ENCODE measurements at places on chromosomes 5 and 9.

DNA sequence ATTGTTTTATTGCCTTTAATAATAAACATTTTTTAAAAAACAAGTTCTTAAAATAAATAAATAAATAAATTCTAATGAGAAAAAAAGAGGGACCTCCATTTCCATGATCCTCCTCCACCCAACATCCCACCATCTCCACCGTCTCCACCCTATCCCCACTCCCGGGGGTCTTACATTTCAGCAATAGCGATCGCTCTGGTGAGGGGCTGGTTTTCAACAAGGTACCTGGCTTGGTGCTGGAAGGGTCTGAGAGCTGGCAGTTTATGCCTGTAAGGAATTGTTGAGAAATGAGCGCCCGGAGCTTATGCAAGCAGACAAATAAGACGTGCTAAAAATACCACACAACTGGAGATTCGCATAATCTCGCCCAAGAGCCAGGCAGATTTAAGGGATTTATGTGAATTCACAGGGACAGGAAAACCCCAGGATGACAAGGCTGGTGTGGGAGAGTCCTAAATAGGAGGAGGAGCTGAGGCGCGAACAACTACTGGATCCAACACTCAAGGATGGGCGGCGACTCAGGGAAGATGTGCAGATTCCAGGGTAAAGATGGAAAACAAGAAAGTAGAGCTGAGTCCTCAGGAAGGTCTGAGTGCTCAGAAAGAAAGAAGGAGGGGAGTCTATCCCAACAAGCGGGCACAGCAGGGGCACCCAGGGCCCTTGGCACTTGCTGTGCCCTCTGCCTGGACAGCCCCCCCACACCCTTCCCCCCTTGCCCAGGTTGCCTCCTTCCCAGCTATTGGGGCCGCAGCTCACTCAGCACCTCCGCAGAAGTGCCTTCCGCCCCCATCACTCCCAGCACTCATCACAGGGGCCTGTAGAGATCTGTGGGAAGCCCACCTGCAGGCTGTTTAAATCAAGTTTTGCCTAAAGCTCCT lies 27.0 kb downstream of the TRIM14 start:
- DNase-seq: no peak

- DNase-seq: no peak
Measured at GRCh38 chr5:17734011-17734410, 99.8 kb downstream of the TAF11L14 start.

DNA sequence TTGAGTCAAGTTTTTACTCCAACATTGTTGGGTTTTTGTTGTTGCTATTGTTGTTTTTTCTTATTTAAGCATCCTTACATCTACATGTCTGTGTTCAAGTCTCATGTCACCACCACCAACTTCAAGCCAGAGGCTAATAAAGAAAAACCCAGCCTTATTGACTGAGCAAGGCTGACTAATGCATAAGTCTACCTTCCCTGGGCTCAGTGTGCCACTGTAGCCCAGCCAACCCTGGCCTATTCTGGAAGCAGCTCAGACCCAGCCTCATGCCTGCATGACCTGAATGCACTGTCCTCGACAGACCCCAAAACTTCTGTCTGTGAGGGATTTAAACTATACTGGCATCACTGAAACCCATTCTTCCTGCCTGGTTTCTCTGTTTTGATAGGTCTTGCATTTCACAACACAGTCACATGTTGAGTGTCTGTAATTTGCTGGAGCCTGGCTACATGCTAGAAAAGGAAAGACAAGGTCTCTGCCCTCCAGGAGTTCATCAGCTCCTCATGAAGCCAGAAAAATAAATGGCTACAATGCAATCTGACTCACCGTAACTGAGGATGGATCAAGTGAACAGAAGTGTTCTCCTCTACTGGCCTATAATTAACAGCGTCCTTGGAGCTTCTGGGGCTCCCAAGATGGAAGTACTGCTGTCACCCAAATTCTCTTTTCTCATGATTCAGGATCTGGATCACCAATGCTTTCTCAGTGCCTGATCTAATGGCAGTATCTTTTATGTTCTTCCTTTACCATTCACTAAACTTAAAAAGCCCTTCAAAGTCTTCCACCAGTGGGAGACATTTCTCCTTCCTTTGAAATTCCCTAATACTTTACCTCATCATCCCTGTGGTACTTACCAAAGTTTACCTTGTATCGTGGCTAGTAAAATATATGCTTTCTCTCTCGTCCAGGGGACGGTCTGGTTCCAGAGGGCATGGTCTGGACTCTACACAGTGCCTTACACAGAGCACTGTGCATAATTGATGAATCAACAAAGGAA lies 103.9 kb upstream of the IFNE start:
- DNase-seq: no peak

- DNase-seq: no peak
Measured at GRCh38 chr5:116632890-116633289, 58.3 kb upstream of the SEMA6A start.

All from stimulated activated CD4-positive, alpha-beta T cell treated with anti-CD3 and anti-CD28 coated beads, Interleukin-15, amount 100 ng/mL, for 1 hour (primary cell).